ENCODE measurements at places on chromosomes 7 and 10.

DNA sequence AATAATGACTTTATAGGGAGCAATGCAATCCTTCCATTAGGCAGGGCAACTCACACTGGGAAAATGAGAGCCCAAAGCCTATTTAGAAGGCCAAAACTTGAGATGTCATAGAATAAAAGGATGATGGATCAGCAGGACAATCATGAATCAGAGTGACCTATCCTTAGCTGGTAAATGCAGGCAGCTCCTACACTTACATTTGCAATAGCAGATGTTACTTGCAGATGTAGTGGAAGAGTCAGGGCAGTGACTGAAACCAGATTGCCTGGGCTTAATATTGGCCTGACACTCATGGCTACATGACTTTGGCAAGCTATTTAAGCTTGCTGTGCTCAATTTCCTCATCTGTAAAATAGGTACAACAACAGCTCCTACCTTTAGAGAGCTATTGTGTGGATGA, 98.7 kb downstream of the PRTFDC1 start:
- no peak for DNase-seq

DNA sequence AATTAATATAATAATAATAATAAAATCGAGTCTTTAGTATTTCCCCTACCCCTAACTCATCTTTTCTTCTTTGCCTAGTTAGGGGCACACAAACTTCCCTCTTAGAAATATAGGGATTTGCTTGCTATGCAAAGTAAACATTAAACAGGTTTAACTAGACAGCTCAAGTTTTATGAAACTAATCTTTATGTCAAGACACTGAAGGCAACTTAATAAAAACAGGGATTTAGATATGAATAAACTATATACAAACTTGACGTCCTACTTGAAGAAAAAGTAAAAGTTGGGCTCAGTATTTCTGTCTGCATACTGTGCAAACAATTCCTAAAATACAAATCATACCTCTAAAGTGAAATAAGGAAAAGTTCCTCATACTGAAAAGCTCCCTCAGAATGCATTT, 52.1 kb upstream of the CAV2 start:
- DNase-seq = no peak

- DNase-seq = no peak
Observed at GRCh38 chr10:71763352-71764127, 9.8 kb downstream of the VSIR start.

- DNase-seq = no peak
Observed at GRCh38 chr7:98204670-98205069, 6.6 kb upstream of the BHLHA15 start.

DNA sequence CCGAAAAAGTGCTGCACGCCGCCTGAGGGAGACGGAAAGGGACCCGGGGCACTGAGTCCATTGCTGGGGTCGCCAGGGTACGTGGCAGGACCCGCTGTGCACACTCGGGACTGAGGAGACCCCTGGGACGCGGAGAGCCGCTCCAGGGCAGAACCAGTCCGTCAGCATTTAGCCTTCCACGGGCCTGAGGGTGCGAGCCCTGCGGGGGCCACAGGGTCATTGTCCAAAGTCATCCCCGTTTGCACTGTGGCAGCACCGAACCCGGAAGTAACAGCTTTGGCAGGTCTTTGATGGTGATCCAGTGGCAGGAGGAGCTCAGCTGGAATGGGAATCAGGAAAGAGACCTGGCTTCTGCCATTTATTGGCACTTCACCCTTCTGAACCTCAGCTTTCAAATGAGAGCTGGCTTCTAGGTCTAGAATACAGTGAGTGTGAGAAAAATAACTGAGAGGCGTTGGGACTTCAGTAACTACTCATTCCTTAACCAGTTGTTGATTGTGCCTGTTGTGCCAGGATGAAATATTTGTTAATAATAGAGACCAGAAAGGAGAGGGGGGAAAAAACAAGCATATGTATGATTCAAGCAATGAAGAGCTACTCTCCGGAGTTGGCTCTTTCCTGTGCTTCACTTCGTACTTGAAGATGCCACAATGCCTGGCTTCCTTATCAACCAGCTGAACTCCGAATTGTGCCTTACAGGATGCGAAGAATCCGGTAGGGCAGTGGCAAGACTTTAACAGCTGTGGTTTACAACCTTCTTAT, 811 bp upstream of the ARHGAP12 start:
- peak; percentile 81 for DNase-seq

DNA sequence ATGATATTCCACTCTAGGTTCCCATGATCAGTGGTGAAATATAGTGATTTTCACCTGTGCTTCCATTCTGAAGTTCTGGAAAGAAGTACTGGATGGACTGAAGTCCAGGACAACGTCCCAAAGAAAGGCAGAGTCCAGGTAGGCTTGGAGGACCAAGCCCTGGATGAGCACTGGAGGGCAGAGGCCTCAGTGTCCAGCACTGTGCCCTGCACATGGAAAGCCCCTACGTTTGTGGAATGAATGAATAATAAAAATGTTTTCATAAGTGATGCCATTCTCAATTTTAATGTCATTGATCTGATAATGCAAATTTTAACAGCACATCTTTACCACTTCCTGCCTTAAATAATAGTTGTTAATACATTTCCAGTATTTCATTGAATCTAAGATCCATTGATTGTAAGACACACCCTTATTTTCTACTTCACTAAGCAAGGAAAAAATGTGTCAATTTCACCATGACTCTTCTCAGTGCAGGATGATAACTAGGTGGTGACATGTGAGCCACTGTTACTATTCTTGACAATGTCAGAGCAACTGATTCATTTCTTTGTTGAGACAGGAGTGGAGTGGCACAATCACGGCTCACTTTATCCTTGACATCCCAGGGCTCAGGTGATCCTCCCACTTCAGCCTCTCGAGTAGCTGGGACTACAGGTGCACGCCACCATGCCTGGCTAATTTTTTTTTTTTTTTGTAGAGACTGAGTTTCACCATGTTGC, 35.2 kb downstream of the ZNF783 start:
- DNase-seq = no peak

- no peak for DNase-seq
Observed at GRCh38 chr7:130446259-130446658, 5.4 kb upstream of the CEP41 start.

DNA sequence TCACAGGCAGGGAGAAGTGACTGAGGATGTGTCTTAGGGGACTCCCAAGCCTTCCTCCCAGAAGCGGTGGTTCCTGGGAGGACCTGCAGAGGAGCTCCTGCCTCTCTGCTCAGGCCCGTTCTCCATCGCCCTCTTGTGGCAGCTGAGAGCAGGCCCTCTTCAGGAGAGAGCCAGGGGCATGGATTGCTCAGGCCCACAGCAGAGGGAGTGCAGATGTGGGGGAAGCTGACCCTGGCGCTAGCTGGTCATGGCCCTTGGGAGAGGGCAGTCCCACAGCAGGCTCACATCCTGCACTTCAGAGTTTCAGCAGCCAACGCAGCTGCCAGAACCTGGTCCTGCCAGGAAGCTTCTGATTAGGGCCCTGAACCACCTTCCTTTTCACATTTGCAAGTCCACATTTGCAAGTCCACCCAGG, 94.8 kb upstream of the TARP start:
- DNase-seq = no peak

GRCh38 chr7:159030490-159031134, 114.1 kb downstream of the VIPR2 start:
- DNase-seq = peak; percentile 68
